ENCODE measurements at places on chromosomes 6 and 20. TPM values are rescaled to one million over a fixed set of nuclear protein-coding genes. Genes with fewer than 3 reads are reported as not detected.

NNAT gene
- total RNA-seq: not detected

PSORS1C2 gene
- not detected for total RNA-seq

UNC5CL gene
- total RNA-seq: 0.34 TPM

SPATA25 gene
- total RNA-seq: 0.71 TPM

EEF1A2 gene
- 140 TPM for total RNA-seq

ARMH2 gene
- total RNA-seq: not detected

EDN1 gene
- 36.7 TPM for total RNA-seq

POLR1C gene
- total RNA-seq: 47.4 TPM

SCRT2 gene
- total RNA-seq: not detected

HTR1B gene
- 0.25 TPM for total RNA-seq

GRM1 gene
- 0.02 TPM for total RNA-seq

ACTL10 gene
- not detected for total RNA-seq

PDYN gene
- total RNA-seq: not detected

ERVFRD-1 gene
- not detected for total RNA-seq

HEY2 gene
- 0.07 TPM for total RNA-seq

HSPA12B gene
- total RNA-seq: 0.39 TPM

NHSL1 gene
- total RNA-seq: 4.7 TPM

FAM209B gene
- total RNA-seq: 0.21 TPM

ZNF133 gene
- total RNA-seq: 13.2 TPM

HLA-DPB1 gene
- total RNA-seq: not detected

TCF15 gene
- not detected for total RNA-seq

HTR1E gene
- total RNA-seq: not detected

TTPAL gene
- total RNA-seq: 11.3 TPM

DST gene
- 56.7 TPM for total RNA-seq

SEL1L2 gene
- not detected for total RNA-seq

ZBTB12 gene
- 3.5 TPM for total RNA-seq

CST5 gene
- total RNA-seq: not detected

EEF1A1 gene
- total RNA-seq: 7,093 TPM

RSPO4 gene
- not detected for total RNA-seq

RFX6 gene
- not detected for total RNA-seq

PAK5 gene
- total RNA-seq: not detected

ULBP3 gene
- total RNA-seq: 2.9 TPM

C6orf58 gene
- not detected for total RNA-seq

LY86 gene
- total RNA-seq: not detected

ILRUN gene
- total RNA-seq: 34.8 TPM

ENPP4 gene
- total RNA-seq: 0.25 TPM

SAMD3 gene
- total RNA-seq: not detected

CALHM4 gene
- total RNA-seq: not detected

CEP162 gene
- 1.8 TPM for total RNA-seq

EGFL8 gene
- total RNA-seq: 1.5 TPM

ZSCAN16 gene
- total RNA-seq: 4.4 TPM

SSTR4 gene
- 0.12 TPM for total RNA-seq

LAMP5 gene
- total RNA-seq: not detected

LY6G5C gene
- 2.1 TPM for total RNA-seq

SPATA2 gene
- 9.0 TPM for total RNA-seq

PRKN gene
- 0.16 TPM for total RNA-seq

ADGB gene
- total RNA-seq: not detected

BTNL2 gene
- total RNA-seq: not detected

HLA-DOA gene
- not detected for total RNA-seq

MYB gene
- 0.73 TPM for total RNA-seq

SLC4A11 gene
- total RNA-seq: 10.2 TPM

CRISP2 gene
- total RNA-seq: not detected

All from A549 treated with GW870086 at 1 μM for 4 hours (cell line).